ENCODE measurements at places on chromosomes 5 and 9. TPM values are rescaled to one million over a fixed set of nuclear protein-coding genes. Genes with fewer than 3 reads are reported as not detected.

Gene OBP2A
- not detected for total RNA-seq

Gene SKIC3
- total RNA-seq: 54.6 TPM

Gene BTNL3
- not detected for total RNA-seq

Gene EGFLAM
- 1.2 TPM for total RNA-seq

Gene BTNL8
- total RNA-seq: not detected

Gene OTULINL
- 1.0 TPM for total RNA-seq

Gene ANKRD55
- total RNA-seq: not detected

Gene PCDH1
- 0.15 TPM for total RNA-seq

Gene FAM221B
- not detected for total RNA-seq
